Skin of body (tissue), 3 donors: ENCODE measurements at places on chromosomes 11 and 22.

DNA sequence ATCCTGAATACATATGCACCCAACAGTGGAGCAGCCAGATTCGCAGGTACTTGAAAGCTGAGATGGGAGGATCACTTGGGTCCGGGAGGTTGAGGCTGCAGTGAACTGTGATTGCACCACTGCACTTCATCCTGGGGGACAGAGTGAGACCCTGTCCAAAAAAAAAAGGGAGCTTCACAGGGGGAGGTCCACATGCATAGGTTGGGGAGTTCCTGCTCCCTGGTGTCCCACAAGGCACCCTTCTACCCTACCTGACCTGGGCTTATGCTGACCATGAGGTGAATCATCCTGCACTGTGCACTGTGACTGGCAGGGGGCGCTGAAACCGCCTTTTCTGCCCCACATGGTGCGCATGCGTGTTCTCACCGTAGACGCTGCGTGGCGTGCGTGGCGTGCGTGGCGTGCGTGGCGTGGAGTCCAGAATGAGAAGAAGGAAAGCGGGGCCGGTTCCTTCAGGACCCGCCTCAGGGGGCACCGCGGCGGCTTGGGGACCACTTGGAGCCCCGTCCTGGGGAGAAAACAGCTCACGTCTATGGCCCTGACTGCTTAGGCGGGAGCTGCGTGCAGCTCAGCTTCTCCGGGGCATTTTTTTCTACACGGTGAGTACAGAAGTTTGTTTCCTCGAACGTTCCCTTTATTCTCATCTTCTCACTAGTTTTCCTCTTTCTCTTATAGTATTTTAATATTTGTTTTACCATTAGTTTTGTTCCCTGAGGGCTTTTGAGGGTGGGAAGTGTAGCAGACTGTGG, 116.6 kb upstream of the GRK3 start:
- peak; percentile 76 for DNase-seq

DNA sequence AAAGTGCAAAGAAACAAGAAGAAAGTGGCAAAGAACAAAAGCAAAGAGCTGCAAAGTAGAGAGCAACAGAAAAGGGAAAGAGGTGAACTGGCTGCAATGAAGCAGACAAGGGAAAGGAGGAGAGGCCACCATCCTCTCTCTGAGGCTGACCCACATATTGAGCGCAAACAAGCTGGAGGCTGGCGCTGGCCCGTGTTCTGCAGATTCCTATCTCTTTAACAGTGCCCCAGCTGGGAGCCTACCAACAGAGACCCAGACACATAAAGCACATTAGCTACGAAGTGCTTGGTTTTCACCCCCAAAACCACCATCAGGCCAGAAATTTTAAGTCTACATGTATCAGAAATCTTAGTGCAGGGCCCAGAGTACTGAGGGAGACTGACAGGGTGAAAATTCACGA, 17.6 kb downstream of the NCAPD3 start:
- DNase-seq, result no peak

DNA sequence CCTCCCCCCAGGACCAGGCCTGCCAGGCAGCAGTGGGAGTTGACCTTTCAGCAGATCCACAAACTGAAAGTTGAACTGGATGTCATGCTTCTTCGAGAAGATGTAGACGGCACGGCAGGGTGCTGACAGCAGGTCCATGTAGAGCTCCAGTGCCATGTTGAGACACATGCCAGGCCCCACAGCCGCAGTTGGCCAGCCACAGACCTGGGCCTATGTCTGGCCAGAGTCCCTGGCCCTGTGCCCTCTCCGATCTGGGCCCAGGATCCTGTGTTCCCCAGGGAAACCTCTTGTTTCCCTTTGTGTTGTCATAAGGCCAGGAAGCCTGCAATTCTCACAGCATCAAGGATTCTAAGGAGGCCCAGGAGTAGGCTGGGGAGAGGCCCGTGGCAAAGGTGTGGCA, at the start of gene GSTT4:
TSS of gene GSTT4 (minus strand) at position 253 of the 400 bp plus-strand sequence. CDS start at position 156, 97 bp downstream.
- DNase-seq, result no peak

DNA sequence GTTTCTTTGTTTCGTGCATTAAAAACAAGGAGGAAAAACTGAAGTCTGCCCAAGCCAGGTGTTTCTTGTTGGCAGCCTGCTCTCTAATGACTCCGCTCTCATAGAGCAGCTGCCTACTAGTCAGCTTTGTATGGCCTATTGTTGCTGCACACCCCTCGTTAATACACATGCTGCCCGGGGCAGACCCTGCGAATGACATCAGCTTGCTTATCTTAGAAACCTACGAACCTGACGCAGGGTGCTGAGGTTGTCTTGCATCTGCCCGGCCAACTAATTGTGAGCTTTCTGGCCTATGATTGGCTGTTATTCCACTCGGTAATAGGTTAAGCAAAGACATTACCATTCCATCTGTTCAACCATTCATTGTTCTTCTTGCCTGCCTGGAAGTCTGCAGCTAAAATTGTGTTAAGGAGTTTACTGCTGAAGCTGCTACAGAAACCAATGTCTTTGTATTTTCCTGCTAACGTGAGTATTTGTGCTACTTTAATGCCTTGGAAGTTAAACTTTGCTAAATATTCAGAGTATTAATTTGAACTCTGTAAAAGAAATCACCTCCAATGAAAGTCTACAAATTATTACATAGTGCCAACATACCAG, 37.5 kb downstream of the ZC3H12C start:
- DNase-seq, result peak; percentile 51

DNA sequence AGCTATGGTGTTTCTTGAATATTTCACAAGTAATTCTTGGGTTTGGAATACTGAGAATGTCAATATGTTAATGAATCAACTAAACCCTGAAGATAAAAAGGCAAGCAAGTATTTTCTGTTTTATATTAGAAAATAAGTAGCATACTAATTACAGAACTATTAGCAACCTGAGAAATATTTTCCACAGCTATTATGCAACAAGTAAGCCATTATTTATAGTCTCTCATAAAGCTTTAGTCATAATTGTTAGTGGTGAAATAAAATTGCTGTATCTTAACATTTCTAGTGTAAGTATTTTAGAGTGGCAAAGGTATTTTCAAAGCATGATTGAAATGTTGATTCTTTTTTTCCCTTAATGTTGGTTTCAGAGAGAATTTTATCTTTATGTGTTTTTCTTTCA, 53.3 kb downstream of the FAR1 start:
- DNase-seq, result no peak

GRCh38 chr22:48926136-48926535, 901.5 kb downstream of the BRD1 start:
- DNase-seq, result no peak

DNA sequence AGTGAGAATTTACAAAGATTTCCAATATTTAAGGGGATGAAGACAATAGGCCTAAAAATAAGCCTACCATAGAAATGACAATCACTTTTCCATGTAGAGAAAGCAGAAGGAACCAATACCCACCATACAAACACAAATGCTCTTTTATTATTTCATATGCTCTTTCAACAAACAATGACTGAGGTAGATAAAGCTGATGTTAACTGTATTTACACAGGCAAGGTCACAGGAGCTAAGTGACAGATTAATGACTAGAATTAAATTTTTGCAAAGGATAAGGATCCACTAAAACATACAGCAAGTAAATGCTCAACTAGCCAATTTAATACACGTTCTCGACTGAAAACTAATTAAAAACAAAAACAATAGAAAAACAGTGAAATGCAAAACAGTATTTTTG, 34.2 kb downstream of the PICALM start:
- no peak for DNase-seq

GRCh38 chr11:911031-911889, 650 bp upstream of the CHID1 start:
- DNase-seq, result no peak

GRCh38 chr11:71352226-71352625, 96.0 kb downstream of the DHCR7 start:
- DNase-seq, result no peak

- no peak for DNase-seq
These were observed 3.7 kb downstream of the SEC14L6 start for GRCh38 chr22:30542811-30543188.

- DNase-seq, result no peak
These were observed 16.1 kb upstream of the OR51M1 start for GRCh38 chr11:5367448-5368074.

GRCh38 chr22:32625985-32626384, 151.4 kb downstream of the FBXO7 start:
- DNase-seq, result no peak

GRCh38 chr22:31350410-31350863, 4.3 kb upstream of the PATZ1 start:
- no peak for DNase-seq

GRCh38 chr22:26740253-26740652, 82.9 kb downstream of the MIAT start:
- no peak for DNase-seq

- DNase-seq, result no peak
These were observed 458.3 kb downstream of the TBC1D22A start for GRCh38 chr22:47220752-47221151.

- DNase-seq, result peak; percentile 36
These were observed 1.3 kb upstream of the ESAM start for GRCh38 chr11:124763156-124763947.

DNA sequence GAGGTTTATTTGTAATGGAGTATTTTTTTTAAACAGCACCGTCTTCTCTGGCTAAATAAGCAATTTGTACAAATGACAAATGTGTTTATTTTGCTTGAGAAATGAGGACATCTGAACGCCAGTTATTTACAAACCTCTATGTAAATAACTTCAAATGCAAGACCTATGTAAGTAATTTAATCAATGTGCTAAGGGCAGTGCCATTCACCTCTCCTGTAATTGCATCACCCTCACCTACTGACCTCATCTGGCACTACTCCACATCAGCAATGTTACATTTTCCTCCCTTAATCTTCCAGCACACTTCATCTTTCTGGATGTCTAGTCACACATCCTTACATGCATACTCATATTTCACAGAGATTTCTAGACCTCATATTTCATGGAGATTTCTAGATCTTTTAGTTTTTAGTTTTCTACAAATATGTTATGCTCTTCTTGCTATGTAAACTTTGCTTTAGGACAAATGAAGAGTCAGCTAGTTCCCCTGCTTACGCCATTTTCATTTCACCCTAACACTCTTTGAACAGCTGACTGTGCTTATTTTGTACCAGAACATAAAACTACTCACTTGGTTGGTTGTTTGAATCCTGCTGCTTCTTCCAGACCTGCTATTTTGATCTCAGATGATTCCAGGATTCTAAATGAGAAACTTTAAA, 238.6 kb downstream of the GRM5 start:
- no peak for DNase-seq

- DNase-seq, result no peak
These were observed 353.1 kb downstream of the TBC1D22A start for GRCh38 chr22:47115518-47115890.

DNA sequence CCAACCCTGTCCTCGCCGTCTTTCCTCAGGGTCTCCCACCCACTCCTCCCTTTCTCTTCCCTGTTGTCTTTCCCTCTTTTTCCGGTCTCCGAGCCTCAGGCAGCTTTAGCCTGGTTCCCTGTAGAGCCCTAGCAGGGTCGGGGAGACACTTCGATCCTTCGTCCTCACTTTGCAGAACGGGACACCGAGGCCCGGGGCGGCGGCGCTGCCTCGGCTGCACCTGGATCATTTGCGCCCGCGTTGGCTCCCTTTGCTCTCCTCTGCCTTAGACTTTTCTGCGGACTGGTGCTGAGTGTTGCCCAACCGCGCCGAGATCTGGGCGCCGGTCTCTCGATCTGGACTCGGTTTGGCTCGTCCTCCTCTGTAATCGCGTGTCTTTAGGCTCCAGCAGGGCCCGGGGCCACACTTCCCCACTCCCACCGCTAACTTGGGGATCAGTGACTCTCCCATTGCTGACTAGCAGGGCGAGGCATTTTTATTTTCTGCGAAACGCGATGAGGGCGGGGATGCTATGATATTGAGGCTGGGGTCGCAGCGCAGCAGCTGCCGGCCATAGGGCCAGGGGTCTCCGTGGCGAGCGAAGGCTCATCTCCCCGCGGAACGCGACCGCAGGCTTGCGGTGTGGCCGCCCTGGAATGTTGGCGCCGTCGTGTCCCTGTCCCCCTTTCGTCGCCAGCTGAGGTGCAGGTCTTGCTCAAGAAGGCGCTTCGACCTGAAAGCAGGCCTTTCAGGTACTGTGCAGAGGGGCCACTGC, 1.6 kb upstream of the E2F8 start:
- DNase-seq, result no peak

DNA sequence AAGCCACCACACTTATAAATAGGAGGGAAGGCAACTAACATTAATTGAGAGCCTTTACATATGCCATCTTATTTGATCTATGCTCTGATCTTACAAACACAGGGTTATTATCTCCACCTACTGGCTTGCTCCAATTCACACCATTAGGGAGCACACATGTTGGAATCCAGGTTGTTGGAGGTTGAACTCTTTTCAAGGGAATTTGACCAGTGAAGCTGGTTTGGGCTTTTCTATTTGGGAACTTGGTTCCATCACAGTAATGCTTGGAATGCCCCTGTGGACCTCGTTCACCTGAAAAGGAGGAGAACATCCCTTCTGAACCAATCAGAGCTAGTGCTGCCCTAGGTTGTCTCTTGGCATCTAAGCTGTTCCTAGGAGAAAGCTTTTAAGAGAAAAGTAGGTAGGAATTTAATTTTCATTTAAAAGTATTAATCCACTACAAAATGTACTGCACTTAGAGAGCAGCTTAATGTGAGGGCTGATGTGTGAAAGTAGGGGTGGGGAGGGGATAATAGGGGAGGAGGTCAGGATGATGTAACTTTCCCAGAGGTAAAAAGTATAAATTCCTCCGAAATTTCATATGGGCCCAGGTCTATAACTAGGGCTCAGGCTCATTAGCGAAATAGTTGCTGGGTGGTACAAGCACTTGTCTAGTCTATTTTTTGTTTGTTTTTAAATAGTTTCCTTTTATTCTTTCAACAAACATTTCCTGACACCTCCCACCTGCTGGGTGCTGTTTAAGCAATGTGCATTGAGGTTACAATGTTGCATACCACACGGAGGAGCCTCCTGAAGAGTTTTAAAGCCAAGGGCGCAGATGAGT, 7.6 kb upstream of the MICAL2 start:
- DNase-seq, result no peak

GRCh38 chr11:128152796-128153696, 434.3 kb downstream of the ETS1 start:
- no peak for DNase-seq

DNA sequence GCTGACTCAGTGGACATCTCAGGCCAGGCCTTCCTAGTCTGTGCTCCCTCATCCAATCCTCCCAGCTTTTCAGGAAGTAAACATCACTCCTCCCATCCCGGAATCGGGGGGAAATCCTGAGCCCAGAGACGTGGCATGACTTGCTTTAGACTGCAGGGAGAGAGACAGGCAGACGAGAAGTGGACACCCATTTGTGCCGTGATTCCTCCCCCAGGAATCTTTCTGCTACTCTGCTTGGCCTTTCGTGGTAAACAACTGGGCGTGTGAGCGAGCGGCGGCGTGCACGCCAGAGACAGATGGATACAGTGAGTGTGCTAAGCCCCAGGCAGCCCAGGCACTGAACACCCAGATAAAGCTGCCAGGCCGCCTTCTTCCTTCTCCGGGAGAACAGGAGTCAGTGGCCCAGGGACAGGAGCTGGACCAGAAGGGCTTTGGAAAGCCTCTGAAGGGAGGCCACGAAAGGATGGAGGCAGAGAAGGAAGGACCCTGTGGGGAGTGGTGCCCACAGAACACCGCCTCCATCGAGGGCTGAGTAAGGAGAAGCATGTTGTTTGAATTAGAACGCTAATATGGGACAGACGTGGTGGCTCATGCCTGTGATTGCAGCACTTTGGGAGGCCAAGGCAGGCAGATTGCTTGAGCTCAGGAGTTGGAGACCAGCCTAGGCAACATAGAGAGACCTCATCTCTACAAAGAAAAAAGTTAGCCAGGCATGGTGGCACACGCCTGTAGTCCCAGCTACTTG, 53.0 kb upstream of the PRR5 start:
- no peak for DNase-seq
